ENCODE measurements at places on chromosomes 2 and 18. TPM values are rescaled to one million over a fixed set of nuclear protein-coding genes. Genes with fewer than 3 reads are reported as not detected.

DNA sequence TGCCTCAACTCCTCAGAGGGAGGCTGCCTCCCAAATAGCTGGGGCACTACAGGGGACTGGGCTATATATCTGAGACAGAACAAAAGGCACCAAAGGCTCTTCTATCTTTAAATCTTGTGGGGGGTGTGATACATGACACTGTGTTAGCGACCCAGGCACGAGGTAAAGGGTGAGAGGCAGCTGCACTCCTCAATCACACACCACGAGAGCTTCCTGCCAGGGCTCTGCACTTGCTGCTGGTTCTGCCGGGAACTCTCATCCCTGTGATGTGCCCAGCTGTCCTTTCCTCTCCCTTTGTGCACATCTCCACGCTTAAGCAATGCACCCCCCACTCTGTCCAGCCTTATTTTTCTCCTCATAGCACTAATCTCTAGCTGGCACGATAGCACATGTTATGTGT is 32.4 kb downstream of the NPC1 start:
- no peak for DNase-seq

IL18R1 gene
- 3.4 TPM for total RNA-seq

DNA sequence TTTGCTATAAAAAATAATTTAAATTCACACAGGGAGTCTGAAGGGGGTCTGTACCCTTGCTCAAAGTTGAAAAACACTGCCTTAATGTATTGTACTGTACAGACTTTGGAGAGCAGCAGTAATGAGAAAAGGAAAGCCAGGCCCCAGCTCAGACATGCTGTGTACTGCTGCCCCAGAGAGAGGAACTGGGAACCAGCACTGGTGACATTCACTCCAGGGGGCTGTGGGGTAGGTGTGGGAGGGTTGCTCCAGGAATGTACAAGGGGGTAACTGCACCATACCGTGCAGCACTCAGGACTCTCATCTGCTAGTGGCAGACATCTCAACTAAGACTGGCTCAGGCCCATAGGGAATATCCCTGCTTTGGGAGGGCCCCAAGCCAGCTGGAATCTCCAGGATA is 146.0 kb upstream of the RMP24 start:
- DNase-seq, result no peak

GRCh38 chr2:70527447-70528080 is 26.1 kb downstream of the TGFA start:
- DNase-seq, result no peak

DNA sequence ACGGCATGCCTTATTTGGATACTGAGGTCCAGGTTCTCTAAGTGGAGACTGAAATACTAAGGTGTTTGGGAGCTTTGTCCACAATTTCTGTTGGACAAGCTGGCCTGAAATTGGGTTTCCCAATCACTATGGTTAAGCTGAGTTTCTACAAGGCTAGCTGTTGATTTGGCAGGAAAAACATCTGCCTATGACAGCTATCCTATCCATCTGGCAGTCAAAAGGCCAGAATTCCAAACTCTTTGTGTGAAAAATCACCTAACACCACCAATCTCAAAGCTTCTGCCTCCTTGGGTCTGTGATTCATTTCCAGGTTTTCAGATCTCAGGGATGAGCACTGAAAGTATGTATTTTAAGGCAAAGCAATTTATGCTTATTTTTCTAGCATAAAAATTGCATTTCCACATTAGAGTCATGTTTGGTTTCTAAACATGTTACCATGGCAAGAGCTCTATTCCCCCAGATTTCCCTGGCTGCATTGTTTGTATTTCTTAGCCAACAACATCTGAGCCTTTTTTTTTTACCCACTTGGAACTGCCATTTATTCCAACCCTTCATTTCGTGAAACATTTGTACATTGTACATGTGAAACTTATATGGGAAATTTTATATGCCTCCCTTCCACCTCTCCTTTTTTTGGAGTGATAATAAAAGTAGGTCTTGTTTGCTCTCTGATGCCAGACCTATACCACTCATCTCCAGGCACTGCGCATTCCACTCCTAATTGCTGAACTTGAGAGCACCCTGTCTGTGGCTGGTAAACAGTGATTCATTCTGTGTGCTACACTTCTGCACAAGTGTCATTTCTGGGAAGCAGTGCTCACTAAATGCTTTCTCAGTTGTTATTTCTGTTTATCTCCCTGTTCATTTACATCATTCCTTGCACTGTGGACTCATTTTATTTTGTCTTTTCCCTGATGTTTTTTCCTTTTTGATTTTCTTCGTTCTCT is 15.9 kb upstream of the CCDC85A start:
- DNase-seq, result no peak

DNA sequence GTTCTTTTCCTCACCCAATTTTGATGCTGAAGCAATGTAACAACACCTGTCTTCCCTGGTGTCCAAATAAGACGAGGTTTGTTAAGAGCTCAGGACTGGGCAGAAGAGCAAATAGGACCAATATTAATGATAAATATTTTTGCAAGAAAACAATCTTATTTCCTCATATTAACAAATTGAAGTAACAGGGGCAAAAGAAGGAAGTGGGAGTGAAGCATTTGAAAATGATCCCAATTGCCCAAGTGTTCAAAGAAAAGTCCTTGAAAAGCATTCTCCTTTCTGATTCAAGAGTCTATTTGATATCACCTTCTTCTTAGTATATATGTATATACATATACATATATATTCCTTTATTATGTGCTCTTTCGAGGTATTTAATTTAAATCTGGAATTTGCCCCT is 418.8 kb downstream of the ARHGAP15 start:
- DNase-seq, result no peak

GRCh38 chr2:113015655-113016054 is 10.4 kb downstream of the IL36A start:
- DNase-seq, result no peak

NEU2 gene
- total RNA-seq, result not detected

GRCh38 chr2:46342566-46343315 is 45.5 kb downstream of the EPAS1 start:
- no peak for DNase-seq

- DNase-seq, result no peak
These were observed 535.4 kb downstream of the LRP1B start for GRCh38 chr2:141595316-141595920.

SALL3 gene
- not detected for total RNA-seq

IL36G gene
- total RNA-seq, result not detected

Data from PC-9 (cell line).